ENCODE measurements at places on chromosomes 16 and 17.
A peak's percentile ranks its signal among the peaks of the same experiment; 100 is the strongest.

GRCh38 chr16:60811051-60811608 is 1225.1 kb downstream of the CDH8 start:
- DNase-seq: no peak

DNA sequence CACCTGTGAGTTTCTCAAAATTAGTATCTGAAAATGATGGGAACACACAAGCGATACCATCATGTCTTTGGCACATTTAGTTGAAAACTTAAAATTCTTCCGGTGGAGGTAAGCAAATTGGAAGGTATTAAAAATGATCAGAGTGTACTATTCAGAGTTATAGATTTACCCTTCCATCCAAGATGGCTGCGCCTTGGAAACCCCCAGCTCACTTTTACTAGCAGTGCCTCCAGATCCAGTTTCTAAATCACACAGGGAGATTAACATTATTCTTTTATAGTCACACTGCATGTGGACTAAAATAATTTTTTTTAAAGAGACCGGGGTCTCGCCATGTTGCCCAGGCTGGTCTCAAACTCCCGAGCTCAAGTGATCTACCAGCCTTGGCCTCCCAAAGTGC is 15.0 kb downstream of the PITPNC1 start:
- no peak for DNase-seq

DNA sequence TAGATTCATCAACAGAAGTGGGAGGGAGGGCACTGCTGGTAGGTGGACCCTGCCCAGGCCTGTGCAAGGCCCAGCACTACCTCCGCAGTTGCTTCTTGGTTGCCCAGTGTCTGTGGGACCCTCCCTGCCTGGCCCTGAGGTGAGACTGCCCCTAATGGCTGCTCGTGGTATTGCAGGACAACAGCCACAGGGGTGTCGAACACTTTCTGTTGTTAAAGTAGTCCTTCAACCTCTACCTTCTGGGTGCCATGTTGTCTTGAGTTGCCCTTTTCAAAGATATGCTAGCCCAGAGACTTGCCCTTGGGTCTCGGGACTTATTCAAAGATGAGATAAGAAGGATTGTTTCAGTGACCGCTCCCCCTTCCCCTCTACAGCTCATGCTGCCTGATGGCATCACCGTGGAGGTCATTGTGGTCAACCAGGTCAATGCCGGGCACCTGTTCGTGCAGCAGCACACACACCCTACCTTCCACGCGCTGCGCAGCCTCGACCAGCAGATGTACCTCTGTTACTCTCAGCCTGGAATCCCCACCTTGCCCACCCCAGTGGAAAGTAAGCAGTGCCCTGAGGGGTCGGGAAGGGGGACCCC is 29.1 kb downstream of the AKAP1 start:
- no peak for DNase-seq

DNA sequence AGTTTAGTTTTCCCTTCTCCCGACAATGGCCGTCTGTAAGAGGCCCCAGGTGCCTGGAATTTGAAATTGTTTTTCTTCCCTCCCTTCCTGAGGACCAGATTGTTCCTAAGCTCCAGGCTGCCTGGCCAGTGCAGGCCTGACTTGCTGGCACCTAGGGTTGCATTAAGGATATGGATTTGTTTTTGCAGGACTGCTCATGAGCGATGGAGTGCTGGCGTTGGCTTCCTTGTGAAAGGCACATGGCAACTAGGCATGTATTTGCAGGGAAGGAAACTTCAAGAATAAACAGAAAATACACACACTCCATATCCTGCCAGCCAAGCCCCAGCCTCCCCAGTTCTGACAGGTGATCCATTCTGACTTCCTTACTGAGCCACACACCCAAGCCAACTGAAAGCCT is 25.5 kb upstream of the SOX9 start:
- DNase-seq: no peak

GRCh38 chr16:55944377-55944802 is 69.2 kb upstream of the CES5A start:
- peak; percentile 48 for DNase-seq

DNA sequence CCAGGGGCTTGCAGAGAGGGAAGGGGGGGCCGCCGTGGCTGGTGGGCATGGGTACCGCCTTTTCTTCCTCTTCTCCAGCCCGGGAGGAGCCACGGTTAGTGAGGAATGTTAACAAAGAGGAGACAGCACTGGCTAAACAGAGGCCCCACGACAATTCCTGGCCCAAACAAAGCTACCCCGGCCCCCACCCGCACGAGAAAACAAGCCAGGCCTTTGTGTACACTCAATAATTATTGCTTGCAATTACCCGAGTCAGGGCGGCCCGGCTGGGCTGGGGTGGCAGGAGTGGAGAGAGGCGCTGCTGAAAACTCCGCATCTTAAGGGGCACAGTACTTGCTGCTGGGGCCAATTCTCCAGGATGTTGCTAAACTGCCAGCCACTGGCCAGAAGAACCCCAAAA is 56.4 kb downstream of the IRX5 start:
- DNase-seq: no peak

GRCh38 chr16:2853531-2854073 is 4.4 kb downstream of the PRSS22 start:
- DNase-seq: no peak

- no peak for DNase-seq
These were observed 34.0 kb downstream of the TMEM132E start for GRCh38 chr17:34613064-34614019.

- no peak for DNase-seq
These were observed at the start of gene WSCD1 for GRCh38 chr17:6069539-6070429. Gene WSCD1, plus strand, starts transcription at chr17:6070379. Its CDS starts 10,280 bp downstream, at chr17:6080659.

DNA sequence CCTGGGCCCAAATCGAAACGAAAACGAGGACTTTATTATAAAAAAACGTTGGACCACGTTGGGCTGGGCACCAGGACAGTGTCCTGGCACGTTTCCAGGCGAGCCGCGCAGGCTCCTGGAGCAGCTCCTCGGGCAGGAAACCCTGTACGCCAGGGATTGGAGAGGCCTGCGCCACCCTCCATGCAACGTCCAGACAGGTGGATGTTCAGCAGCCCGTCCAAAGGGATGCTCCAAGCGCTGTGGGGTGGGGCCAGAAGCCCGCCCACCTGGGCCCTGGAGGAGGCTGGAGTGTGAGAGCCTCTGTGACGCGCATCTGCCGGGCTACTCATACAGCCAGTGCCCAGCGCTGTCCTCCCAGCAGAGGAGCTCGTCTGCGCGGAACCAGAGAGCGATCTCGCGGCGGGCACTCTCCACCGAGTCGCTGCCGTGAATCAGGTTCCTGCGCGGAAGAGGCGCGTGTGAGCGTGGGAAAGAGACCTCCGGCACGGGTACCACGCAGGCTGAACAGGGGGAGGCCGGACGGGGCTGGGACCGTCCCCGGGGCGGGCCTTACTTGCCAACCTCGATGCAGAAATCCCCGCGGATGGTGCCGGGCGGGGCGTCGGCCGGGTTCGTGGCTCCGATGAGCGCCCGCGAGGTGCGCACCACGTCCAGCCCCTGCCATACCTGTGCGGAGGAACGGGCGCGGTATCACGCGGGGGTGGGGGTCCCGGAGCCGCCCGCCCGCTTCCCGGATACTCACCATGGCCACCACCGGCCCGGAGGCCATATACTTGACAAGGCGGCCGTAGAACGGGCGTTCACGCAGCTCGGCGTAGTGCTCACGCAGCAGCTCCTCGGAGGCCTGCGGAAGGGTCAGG is 785 bp downstream of the NME3 start:
- DNase-seq: no peak

DNA sequence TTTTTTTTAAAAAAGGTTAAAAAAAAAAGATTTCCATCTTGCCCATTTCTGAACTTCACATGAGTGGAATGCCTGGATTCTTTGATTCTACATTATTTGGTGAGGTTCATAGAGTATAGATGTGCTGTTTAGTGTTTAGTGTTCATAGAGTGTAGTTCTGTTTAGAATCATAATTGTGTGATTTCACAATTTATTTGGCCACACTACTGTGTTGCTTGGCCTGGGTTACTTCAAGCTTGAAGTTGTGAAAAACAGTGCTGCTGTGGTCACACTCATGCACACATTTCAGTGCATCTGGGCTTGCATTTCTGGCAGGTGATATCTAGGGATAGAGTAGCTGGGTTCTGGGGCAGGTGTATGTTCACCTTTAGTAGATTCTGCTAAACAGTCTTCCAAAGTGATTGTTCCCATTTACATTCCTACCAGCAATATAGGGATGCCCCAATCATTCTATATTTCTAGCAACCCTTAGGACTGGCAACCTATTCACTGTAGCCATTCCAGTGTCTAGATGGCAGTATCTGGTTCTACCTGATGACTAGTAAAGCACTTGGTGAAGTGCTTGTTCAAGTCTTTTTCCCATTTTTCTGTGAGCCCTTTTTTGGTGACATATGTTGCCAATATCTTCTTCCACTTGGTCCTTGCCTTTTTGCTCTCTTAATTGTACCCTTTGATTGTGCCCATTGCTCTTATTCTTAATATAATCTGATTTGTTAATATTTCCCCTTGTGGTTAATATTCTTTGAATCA is 50.6 kb upstream of the RBFOX3 start:
- DNase-seq: no peak

- DNase-seq: no peak
These were observed 9.3 kb downstream of the ODAD4 start for GRCh38 chr17:41939693-41940090.

DNA sequence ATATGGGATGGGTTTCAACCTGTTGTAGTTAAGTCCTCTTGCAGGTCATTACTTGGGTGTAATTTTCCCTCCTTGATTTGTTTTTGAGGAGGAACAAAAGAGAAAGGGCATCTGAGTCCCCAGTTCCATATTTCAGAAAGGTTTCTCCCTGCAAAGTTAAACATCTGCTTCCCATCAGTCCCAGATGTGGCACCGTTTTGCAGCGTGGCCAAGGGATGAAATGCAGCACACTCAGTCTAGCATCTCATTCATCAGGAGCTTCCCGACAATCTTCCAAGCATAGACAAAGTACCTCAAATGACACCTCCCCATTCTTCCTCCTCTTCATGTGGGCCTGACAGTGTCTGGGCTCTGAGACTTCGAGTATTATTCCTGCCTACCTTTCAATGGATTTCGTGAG is 363.7 kb upstream of the SOX9 start:
- DNase-seq: no peak

GRCh38 chr16:13109171-13109570 is 207.8 kb downstream of the SHISA9 start:
- DNase-seq: no peak

DNA sequence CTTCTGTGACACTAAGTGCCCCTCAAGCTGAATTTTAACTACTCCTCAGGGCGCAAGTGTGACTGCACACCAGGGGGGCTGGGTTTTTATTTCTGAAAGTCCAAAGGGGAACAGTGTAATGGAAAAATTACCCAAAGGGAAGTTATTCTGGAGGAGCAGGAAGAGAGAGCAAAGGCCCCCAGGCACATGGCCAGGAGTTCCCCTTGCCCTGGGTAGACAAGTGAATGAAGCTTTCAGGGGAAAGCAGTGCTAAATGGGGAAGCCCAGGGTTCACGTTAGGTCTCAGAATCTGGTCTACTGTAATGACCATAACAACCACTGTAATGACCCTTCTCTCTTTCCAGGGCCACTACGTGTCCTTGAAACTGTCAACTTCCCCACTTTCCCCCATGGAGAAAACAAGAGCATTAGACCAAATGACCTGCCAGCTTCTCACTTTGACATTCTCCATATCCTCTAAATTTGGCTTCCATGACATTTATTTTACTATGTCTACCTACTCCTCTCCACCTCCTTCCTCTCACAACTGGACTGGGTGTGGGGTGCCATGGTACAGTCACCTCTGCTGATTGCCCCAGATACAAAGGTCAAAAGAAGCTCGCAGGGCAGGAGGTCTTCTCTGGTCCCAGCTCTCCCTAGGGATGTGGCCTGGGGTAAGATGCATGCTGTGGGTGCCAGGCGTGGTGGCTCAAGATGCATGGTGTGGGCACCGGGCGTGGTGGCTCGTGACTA is 34.1 kb upstream of the MMP2 start:
- DNase-seq: no peak

DNA sequence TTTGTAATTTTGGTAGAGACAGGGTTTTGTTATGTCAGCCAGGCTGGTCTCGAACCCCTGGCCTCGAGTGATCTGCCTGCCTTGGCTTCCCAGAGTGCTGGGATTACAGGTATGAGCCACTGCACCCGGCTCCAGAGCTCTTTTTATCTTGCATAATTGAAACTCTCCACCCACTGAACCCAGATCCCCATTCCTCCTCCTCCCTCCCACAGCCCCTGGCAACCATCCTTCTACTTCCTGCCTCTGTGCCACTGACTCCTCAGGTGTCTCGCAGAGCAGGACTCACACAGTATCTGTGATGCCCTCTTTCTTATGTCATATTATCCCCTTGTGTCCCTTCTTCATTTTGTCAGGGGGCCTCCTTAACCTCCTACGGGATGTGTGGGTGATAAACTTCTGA is 340.7 kb downstream of the SLC39A11 start:
- no peak for DNase-seq

DNA sequence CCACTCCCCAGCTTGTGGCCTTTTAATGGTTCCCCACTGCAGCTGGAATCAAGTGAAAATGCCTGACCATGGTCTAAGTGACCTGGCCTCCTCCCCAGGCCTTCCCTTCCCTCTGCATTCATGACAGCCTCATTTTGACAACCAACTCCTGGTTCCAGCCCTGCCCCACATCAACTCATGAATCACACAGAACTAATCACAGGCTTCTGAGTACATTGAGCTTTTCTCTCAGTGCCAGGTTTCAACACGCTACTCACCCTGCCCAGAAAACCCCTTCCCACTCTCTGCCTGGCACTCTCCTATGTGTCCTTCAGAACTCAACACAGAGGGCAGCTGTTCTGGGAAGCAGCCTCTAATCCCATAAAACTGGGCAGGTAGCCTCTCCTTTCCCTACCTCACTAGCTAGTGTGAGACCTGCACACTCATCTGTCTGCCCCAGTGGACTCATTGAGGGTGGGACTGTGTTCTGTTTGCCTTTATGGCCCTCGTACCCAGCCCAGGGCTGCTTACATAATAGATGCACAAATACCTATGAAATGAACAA is 313.6 kb downstream of the GRIN2A start:
- no peak for DNase-seq

DNA sequence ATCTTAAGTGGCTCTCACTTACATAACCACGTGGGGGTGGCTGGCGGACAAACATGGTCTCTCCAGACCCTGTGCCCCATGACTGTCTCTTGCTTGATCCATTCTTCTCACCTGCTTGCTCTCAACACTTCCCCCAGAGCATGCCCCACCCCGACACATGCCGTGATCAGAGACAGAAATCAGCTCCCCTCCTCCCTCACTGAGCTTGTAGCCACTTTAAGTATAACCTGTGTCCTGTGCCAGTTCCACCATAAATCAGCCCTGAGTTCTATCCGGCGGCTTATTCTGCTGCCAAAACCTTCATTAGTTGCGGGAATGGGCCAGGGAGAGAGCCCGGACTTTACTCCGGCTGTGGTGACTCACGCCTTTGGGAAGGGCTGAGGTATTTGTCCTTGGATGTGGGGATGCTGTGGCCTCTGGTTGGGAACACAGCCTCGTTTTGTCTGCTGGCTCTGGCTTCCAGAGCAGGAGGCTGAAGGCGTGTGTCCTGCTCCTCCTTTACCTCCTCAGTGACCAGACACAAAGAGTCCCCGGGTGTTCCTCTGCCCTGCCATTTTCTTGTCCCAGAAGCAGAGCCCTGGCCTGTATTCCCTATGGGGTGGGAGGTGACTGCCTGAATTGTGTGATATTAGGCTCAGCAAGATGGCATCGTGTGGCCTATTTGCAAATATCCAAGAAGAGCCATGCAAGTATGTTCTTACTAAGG is 21.1 kb downstream of the ANKRD40 start:
- no peak for DNase-seq

Data from left renal pelvis (tissue), 4 donors.